GM10248 (cell line): ENCODE measurements at places on chromosomes 6 and 20.
A peak's percentile ranks its signal among the peaks of the same experiment; 100 is the strongest.

DNA sequence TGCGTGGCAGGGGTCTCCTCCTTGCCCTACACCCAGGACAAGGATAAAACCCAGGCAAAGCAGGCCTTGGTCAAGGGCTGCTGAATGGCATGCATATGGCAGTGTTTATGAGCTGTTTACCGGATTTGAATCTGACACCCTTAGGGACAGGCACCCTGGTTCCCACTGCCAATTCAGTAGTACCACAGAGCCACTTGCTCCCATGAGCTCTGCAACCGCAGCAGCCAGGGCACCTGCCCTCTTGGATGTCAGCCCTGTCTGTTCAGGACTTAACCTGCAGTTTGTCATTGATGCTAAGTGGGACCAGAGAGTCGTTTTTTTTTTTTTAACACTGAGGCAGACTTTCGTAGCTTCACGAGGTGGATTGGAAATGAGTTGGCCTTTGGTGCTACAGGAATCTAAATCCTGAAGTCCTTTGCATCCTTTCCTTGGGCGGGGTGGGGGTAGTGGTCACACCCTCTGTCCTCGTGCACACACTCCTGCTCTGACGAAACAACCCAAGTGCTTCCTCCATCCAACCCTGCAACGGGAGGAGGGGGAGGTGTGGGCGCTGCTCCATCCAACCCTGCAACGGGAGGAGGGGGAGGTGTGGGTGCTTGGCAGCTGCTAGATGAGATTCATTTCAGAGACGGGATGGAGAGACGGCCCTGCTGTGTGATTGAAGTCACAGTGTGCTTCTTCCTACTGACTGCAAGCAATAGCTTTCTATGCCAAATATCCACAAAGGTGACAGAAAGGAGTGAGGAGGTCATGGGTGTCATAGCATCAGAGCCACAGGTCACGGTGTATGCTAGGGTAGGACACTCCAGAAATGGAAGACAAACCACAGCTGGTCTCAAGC lies 166.5 kb downstream of the SMOC2 start:
- DNase-seq, result no peak

- DNase-seq, result no peak
Observed at GRCh38 chr6:1317302-1317815, 5.5 kb downstream of the FOXQ1 start.

GRCh38 chr6:3236005-3236404 lies 8.6 kb upstream of the TUBB2B start:
- no peak for DNase-seq

DNA sequence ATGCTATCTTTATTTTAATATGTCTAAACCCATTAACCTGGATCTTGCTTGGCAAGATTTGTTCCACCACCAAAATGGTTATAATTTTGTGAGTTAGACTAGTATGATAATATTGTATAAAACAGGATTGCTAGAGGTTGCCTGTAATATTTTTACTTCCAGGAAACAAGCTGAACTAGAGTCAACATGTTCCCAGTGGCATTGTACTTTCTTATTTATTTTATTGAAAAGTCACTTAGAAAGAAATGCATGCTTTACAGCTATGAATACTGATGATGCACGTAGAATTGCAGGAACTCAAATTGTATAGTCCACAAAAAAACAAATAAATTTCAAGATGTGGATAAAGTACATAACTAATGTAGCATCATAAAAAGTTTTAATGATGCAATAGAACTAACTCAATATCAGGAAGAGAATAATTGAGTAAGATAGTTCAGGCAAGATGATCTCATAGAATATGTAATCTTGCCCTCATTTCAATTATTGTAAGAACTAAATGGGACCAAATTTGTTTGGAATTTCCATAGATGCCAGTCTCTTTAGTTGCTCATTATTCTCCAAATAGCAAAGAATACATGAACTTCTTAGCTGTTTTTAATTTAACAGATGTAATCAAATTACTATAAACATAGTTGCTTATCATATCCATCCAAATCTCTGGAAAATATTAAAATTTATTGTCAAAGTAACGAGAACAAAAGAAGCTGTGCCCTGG lies 451.8 kb downstream of the COL12A1 start:
- no peak for DNase-seq

- DNase-seq, result no peak
Observed at GRCh38 chr6:26032340-26033084, 54.7 kb upstream of the HFE start.

- DNase-seq, result no peak
Observed at GRCh38 chr20:48711696-48712464, 115.9 kb downstream of the PREX1 start.

DNA sequence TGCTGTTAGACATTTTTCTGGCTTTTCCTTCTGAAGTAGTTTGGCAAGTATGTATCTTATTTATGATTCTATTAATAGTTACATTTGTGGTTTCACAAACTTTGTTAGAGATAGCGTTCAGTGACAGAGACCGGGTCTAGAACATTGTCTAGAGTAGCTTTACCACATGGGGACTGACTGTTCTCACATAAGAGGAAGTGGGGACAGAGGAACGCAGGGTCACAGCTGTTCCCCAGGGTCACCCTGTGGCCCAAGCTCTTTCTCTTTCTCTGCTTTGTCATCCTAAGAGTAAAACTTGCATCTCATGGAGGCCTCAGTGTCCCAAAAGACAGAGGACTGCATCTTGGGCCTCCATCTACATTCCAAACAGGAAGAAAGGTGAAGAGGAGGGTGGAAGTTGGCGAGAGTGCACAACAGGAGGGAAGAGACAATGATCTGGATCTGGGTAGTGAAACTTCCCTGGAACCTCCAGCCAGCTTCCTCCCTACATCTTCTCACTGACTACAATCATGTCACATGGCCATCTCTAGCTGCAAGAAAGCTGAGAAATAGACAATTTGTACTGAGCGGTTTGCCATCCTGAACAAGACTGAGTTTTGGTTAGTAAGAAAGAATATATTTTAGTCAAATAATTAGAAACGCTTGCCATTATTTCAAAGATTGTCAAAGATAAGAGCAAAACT lies 645.8 kb upstream of the ARID1B start:
- peak; percentile 13 for DNase-seq

DNA sequence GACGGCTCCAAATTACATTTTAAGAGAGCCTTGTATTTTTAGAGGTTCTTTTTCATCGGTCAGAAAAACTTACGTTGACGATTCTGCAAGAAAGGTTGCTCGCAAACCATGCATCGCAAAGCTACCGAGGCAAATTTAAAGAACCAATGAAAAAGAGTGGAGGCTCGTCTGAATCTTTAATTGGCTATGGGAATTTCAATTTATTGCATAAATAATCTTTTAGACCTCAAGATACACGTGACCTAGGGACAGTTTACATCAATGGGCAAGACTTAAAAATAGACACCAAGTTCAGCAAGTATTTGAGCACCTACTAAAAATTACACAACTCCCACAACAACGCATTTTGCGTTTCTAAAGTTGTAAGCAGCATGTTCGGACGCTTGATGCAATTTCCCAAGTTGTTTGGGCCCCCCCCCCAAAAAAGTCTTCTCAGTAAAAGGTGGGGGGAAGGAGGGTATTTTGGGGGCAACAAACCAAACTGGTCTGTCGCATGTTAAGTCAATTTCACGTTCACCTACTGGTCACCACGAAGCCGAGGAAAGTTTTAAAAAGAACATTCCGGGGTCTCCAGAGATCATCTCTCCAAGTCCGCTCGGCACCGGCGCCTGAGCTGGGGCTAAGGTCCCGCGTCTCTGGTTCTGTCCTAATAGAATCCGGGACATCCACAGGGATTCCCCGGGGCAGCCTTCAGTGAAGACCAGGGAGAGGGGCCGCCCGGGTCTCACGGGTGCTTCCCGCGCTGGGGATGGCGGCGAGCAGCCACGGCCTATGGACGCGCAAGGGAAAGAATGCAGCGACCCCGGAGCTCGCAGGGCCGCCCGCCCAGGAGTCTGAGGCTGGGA lies 851 bp downstream of the SNX5 start:
- DNase-seq, result no peak

GRCh38 chr20:44748005-44748370 lies 2.3 kb downstream of the KCNK15 start:
- no peak for DNase-seq

GRCh38 chr20:4681991-4682401 lies 39.7 kb upstream of the PRND start:
- DNase-seq, result no peak

DNA sequence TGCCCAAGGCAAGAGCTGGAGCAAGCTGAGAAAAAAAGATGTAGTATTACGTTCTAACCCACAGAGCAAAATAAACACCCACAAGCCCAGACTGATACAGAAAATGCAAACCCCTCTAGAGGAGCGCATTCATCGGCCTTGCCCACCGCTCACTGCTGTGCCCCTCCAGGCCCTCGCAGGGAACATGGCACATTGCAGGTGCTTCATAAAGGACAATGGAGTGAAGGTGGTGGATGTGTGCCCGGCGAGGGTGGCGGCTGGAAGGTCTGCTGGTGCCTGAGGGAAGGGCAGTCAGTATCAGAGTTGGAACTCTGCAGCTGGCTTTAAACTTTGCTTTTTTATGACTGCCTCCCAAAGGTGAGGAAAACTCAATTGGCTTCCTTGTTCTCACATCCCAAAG lies 18.5 kb upstream of the IRF4 start:
- DNase-seq, result no peak

DNA sequence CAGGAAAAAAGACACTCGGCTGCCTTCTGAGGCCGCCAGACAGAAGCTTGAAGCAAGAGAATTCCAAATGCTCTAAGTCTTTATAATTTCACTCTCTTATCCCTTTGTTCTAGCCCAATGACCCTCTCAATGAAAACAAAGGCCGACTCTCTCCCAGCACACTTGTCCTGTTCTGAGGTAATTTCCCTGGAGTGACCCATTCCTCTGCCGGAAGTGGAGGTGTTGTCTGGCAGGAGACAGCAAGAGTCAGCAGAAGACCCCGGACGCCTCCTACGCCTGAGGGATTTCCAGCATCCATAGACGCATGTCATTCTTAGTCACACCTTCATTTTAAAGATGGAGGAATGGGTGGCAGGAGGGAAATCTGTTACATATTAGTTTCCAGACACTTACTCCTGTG lies 110.3 kb downstream of the SOD2 start:
- no peak for DNase-seq

DNA sequence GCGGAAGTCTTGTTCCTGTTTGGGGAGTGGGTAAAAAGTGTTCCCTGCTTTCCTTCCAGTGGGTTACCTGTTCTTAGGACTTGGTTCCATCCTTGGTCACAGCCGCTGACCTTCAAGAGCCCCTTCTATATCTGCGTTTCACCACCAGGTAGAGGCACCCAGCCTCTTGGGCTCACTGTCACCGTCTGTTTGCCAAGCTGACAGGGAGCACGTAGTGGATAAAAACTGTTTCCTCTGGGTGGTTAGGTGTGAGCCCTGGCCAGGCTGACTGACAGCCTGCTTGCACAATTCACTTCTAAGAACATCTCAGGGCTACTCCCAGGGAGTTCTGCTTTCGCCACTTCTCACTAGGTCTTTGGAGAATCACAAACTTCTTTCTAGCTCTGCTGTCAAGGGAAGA lies 1.8 kb upstream of the JPH2 start:
- DNase-seq, result no peak

DNA sequence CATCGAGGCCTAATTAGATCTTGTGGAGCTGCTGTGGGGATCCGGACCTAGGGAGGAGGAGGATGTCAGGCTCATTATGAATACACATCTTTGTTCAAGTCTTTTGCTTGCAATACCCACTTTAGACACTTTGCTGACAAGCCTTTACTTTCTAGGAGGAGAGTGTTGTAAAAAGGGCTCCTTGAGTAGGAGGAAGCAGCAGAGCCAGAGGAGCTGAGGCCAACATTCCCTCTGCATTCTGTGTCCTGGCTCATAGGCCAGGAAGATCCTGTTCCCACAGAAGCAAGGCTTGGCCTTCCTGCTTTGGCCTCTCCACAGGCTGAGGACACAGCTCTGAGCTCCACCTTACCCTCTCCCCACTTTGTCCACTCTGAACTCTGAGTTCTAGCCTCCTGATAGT lies 67.1 kb downstream of the TPD52L1 start:
- DNase-seq, result no peak

- no peak for DNase-seq
Observed at GRCh38 chr6:169965657-169966311, 214.4 kb downstream of the ERMARD start.

DNA sequence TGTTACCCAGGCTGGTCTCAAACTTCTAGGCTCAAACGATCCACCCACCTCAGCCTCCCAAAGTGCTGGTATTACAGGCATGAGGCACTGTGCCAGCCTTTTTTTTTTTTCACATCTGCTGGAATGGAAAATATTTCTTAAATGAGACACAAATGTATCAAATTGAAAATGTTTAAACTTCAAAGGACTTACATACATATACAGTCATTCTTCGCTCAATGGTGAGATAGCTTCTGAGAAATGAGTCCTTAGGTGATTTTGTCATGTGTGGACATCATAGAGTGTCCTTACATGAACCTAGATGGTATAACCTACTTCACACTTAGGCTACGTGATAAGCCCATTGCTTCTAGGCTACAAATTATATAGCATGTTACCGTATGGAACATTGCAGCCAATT lies 43.1 kb downstream of the MICA start:
- DNase-seq, result no peak
